ENCODE measurements at places on chromosomes 5 and 9.
A peak's percentile ranks its signal among the peaks of the same experiment; 100 is the strongest.

GRCh38 chr5:139445325-139446170 is 6.2 kb upstream of the DNAJC18 start:
- no peaks in the 10 kb centered on the region for H3K27me3 ChIP-seq
- DNase-seq: no peak
- H3K4me1 ChIP-seq: no peaks in the 10 kb centered on the region
- no peak overlapping the region for H3K4me3 ChIP-seq

DNA sequence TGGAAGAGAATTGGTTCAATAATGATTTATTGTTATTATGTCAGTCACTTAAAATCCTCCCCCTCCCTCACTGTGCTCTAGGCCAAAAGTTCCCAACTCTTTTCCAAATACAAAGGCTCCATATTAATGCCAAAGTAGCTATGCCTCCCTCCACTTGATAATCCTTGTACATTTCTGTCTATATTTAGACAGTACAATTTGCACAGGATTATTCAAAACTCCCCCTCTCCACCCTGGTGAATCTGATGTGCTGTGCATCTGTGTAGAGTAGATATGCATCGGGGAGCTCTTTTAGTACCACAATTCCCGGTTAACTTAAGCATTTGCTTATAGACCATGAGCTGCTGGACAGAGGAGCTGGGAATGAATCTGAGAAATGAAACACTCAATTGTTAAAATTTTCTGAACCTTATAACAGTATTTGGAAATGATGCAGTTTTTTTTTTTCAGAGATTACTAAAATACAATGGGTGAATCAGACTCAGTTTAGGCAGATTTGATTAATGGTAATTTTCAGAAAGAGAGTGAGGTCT is 27.6 kb downstream of the GLRA1 start:
- H3K27me3 ChIP-seq: no peaks in the 10 kb centered on the region
- DNase-seq: no peak
- H3K36me3 ChIP-seq: no peaks in the 10 kb centered on the region
- no peak overlapping the region for H3K4me3 ChIP-seq
- H3K27ac ChIP-seq: no peak overlapping the region

DNA sequence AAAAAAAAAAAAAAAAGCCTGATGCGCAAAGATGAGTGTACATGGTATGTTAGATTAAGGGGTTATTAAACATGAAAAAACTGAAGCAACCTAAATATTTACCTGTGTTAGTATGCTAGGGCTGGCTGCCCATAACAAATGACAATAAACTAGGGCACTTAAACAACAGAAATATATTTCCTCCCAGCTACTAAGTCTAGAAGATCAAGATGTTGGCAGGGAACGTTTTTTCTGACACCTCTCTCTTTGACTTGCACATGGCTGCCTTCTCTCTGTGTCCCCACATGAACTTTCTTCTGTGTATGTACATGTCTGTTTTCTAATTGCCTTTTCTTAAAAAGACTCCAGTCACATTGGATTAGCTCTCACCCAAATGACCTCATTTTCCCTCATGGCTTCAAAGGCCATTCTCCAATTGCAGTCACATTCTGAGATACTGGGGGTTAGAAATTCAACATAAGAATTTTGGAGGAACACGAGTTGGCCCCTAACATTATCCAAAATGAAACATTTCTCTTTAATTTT is 694.5 kb downstream of the CDH9 start:
- no peaks in the 10 kb centered on the region for H3K27me3 ChIP-seq
- no peaks in the 10 kb centered on the region for H3K36me3 ChIP-seq
- H3K27ac ChIP-seq: no peak overlapping the region

DNA sequence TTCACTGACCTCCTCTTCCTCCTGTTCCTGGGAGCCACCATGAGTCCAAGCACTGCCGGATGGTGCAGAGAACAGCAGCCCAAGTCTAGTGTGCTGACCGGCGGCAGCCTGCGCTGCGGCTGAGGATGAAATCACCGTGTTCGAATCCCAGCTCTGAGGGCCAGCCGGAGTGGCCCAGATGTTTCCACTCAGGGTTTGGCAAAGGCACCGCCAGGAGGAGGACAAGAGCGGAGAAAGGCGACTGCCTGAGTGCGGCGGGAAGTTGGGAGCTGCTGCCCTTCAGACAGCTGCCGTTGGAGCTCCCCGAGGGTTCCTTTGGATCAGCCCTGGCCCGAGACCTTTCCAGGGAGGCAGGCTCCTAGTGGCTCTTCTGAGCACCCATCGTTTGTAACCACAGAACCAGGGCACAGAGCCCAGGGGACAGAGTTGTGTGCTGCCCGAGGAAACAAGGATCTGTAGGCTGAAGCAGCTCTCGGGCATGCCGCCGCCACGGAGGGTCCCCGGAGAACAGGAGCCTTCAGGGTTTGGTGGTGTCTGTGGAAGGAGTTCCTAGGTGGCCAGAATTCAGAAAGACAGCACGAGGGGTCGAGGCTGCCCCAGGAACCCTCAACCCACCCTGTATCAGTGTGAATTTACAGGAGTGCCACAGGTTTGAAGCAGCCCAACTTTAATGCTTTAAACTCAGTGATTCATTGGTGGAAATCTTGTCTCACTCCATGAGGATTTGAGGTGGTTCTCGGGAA is 115.6 kb upstream of the COL5A1 start:
- no peak overlapping the region for H3K4me3 ChIP-seq
- H3K27me3 ChIP-seq: peaks cover 20% of the 10 kb centered on the region
- H3K36me3 ChIP-seq: no peaks in the 10 kb centered on the region
- DNase-seq: peak; percentile 76

- H3K36me3 ChIP-seq: no peaks in the 10 kb centered on the region
- no peak overlapping the region for H3K27ac ChIP-seq
- no peak overlapping the region for H3K4me3 ChIP-seq
- no peaks in the 10 kb centered on the region for H3K4me1 ChIP-seq
- no peak for DNase-seq
These were observed 15.0 kb upstream of the SCGB3A1 start for GRCh38 chr5:180606215-180606785.

DNA sequence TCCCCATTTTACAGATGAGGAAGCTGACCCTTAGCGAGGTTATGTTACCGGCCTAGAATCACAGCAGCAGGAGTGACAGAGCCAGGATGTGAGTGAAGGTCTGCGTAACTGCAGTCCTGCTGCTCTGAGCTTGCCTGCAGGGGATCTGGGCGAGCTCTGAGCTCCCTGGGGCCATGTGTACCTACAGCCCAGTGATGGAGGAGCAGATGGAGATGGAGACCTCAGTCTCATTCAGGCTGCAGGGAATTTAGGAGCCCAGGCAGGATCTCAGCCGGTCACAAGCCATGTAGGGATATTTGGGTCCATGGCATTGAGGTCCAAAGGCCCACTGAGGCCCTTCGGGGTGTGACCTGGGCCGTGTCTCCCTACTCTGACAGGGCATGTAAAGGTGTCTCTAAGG is 170.6 kb downstream of the CACNA1B start:
- peaks cover 7% of the 10 kb centered on the region for H3K27me3 ChIP-seq
- H3K4me3 ChIP-seq: no peak overlapping the region
- H3K4me1 ChIP-seq: no peaks in the 10 kb centered on the region
- DNase-seq: no peak

- peaks cover 37% of the 10 kb centered on the region for H3K4me1 ChIP-seq
- peaks cover 6% of the 10 kb centered on the region for H3K36me3 ChIP-seq
- no peak overlapping the region for H3K27ac ChIP-seq
- DNase-seq: no peak
- no peak overlapping the region for H3K4me3 ChIP-seq
- no peaks in the 10 kb centered on the region for H3K27me3 ChIP-seq
These were observed 15.2 kb downstream of the RAPGEF1 start for GRCh38 chr9:131724683-131725082.

DNA sequence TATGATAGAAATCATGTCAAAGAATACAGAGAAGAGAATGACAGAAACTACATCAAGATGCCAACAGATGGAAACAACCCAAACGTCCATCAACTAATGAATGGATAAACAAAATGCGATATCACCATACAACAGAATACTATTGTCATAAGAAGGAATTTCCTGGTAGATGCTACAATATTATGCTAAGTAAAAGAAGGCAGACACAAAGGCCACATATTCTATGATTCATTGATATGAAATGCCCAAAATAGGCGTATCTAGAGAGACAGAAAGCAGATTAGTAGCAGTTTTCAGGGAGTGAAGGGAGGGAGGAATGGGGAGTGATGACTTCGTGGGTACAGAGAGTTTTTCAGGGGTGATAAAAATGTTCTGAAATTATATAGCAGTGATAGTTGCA is 58.3 kb upstream of the AKNA start:
- H3K27me3 ChIP-seq: no peaks in the 10 kb centered on the region
- no peak for DNase-seq
- H3K4me3 ChIP-seq: no peak overlapping the region
- no peaks in the 10 kb centered on the region for H3K4me1 ChIP-seq
- no peak overlapping the region for H3K27ac ChIP-seq

All from stomach (tissue), 19 donors.